ENCODE measurements at places on chromosomes 3 and 15.

DNA sequence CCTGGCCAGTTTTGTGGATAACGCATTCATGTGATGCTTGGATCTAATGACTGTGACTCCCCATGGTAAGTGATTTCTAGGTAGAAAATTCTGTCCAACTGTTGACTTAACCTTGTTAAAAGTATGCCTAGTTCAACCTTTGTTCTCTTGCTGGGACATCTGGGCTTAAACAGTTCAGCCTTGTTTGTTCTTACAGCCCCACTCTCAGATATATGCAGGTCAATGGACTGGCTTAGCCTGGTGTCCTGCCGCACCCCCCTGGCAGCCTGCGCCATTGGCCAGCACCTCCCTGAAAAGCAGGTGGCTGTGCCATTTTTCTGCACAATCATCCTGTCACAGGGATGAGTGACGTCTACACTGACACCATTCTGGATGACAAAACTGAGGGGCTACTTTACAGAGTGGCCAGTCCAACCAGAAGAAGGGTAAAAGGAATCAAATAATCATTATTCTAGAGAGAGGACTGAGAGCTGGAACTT is 244.7 kb upstream of the ONECUT1 start:
- DNase-seq: no peak

DNA sequence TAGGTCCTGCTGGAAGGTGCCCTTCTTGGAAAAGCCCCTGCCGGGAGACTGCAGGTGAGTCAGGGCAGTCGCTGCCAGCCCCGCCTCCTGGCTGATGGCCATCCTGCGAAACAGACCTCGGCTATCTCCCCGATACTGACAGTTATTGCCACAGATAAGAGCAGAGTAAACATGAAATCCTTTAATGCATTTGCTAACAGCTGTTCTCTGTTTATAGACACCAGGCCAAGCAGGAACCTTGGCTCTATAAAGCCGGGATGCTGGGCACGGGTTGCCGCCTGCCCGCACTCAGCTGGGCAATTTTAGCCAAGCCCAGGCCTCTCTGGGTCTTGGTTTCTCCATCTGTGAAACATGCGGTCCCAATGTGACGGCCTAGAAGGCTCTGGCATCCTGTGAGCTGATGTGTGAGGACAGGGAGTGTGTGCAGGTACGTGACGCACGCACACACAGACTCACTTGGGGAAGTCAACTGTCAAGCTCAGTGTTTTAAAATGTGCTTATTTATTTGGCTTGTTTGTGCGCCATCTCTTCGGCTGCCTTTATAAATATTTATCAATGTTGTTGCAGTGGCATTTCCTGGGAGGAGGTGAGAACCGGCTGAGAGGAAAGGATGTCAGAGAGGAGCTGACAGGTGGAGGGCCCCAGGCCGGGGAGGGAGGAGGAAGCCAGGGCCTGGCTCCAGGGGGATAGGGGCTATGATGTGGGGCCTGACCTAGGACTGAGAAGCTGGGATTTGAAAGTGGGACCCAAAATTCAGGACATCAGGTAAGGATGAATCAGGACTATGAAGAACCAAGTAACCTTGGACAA is 50.8 kb upstream of the PRR23E start:
- no peak for DNase-seq

GRCh38 chr3:114660124-114660523 is 366.3 kb downstream of the TIGIT start:
- no peak for DNase-seq

- DNase-seq: no peak
Observed at GRCh38 chr3:25113891-25114290, 314.2 kb upstream of the RARB start.

- no peak for DNase-seq
Observed at GRCh38 chr3:89306540-89306939, 199.1 kb downstream of the EPHA3 start.

GRCh38 chr3:131535596-131535995 is 32.8 kb upstream of the MRPL3 start:
- no peak for DNase-seq

DNA sequence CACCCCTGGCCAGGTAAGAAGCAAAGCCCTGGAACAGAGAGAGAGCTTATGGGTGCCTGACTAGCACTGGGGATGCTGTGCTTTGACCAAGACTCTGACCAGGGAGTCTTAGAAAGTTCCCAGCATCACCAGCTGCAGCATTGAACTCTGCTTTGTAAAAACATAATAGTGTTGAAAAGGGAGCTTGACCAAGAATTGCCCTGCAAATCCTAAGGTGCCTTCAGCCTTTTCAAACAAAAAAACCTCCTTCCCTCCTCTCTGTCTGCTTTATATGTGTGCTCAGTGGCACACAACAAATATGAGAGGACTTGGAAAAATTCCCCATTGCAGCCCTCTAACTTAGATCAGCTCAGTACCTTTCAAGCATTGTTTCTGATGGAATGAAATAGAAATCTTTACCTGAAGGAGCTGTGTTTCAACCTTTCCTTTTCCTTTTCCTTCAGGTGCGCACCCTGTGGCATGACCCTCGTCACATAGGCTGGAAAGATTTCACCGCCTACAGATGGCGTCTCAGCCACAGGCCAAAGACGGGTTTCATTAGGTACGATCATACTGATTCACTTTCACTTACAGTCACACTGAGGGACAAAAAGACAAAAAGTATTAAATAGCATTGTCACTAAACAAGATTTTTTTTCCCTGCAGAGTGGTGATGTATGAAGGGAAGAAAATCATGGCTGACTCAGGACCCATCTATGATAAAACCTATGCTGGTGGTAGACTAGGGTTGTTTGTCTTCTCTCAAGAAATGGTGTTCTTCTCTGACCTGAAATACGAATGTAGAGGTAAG is 13.0 kb downstream of the THBS1 start:
- DNase-seq: peak; percentile 63

- DNase-seq: peak; percentile 69
Observed at GRCh38 chr3:19146685-19147650, 1.3 kb upstream of the KCNH8 start.

GRCh38 chr15:49290191-49290590 is 120.1 kb downstream of the GALK2 start:
- DNase-seq: no peak

- DNase-seq: no peak
Observed at GRCh38 chr15:39574427-39574826, 6.5 kb upstream of the THBS1 start.

DNA sequence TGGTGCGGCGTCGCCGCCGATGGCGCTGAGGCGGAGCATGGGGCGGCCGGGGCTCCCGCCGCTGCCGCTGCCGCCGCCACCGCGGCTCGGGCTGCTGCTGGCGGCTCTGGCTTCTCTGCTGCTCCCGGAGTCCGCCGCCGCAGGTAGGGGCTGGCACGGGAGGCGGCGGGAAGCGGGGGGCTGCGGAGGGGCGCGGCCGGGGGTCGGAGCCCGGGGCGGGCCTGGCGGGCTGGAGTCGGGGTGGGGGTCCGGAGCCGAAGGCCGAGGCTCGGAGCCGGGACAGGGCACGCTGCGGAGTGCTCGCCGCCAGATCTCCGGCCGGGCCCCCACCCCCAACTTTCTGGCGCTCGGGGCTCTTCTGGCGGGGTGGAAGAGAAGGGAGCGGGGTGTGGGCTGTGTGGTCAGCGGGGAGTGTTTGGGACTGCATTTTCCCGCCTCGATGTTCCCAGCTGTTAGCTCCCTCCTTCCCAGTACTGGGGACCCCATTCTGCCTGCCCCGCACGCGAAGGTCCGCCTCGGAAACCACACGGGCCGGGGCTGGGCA is 299 bp downstream of the TYRO3 start:
- no peak for DNase-seq

DNA sequence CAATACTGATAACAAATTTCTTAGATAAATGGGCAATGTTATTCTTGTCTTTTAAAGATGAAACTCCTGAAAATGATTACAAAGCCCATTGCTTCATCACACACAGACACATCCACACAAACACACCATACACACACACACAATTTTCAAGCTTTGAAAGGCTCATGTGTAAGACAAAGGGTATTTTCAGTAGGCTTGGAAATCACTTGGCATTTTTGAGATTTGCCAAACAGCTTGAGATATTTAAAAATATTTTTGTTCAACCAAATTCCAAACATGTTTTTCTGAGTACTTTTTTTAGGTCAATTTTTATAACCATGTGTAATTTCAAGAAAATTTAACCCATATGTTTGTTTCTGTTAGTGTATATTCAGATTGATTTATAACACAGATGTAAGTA is 283.7 kb downstream of the ROBO2 start:
- no peak for DNase-seq

DNA sequence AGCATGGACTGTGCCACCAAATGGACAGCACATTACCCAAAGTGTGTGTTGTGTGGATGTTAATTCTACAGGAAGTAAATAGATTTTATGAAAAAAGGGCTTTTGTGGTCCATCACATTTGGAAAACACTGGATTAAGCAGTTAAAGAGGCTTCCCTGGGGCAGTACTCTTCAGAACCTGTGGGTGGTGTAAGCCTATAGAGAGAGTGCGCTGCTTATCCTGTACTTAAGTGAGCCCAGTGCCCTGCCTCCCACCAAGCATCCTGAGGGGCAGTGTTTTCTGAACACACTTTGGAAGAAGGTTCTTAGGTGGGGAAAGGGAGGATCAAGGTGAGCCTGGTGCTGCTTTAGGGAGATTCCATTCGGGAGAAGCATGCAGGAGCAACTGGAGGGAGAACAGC is 10.9 kb downstream of the TTLL3 start:
- DNase-seq: no peak

DNA sequence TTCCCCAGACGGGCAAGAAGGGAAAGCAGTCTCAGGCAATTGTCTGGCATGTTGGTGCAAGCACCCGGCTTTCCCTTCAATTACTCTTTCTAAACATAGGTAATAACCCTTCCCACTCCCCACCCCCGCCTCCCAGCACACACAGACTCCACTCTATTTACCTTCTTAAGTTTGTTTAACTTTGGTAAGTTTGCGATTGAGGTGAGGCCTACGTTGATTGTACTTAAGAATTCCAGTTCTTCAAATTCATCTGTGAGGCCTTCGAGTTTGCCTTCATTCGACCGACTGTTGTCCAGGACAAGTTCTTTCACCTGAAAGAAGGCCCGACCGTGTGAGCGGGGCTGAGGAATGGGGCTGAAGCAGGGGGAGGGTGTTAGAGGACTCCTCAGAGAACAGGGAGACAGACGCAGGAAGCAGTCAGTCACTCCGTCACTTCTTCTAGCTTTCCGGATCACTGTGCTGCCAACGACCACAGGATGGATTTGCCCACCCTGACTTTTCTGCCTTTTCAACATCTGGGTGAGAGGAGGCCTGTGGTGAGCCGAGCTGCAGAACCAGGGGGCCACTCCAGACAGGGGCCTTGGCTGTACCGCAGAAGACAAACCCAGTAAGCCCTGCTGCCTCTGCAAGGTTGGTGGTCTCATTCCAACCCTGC is 33.0 kb downstream of the ANP32A start:
- no peak for DNase-seq

DNA sequence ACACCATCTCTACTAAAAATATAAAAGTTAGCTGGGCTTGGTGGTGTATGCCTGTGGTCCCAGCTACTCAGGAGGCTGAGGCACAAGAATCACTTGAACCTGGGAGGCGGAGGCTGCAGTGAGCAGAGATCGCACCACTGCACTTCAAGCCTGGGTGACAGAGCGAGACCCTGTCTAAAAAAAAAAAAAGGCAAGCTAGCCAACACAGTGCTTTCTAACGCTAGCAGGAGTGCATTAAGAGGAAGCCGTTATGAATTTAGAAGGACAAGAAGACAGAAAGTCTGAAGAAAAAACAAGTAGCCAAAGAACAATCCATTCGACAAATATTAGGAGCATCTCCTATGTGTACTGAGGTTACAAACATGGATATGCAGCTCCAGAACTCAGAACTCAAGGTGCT is 28.6 kb downstream of the BHLHE40 start:
- no peak for DNase-seq

DNA sequence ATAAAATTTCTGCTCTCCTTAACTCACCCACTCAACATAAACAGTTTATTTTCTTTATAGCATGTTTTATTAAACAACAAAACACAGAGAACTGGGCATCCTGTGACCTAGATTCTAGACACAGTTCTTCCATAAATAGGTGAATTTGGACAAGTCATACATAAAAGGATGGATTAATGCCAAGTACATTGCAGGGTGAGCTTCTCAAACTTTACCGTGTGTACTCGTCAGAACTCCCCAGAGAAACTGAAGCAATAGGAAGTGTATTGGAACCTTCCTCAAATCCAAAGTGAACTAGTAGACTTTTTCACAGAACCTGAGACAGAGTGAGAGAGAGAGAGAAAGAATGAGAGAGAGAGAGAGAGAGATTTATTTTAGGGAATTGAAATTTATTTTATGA is 139.7 kb downstream of the CD47 start:
- DNase-seq: no peak

All from activated CD4-positive, alpha-beta memory T cell treated with anti-CD3 and anti-CD28 coated beads for 36 hours (primary cell).